Cerebellar nuclear complex (tissue), 1 donor: ENCODE measurements at places on chromosomes 1 and 21.

GRCh38 chr1:175204330-175204729 lies 11.8 kb upstream of the KIAA0040 start:
- no peak for DNase-seq

DNA sequence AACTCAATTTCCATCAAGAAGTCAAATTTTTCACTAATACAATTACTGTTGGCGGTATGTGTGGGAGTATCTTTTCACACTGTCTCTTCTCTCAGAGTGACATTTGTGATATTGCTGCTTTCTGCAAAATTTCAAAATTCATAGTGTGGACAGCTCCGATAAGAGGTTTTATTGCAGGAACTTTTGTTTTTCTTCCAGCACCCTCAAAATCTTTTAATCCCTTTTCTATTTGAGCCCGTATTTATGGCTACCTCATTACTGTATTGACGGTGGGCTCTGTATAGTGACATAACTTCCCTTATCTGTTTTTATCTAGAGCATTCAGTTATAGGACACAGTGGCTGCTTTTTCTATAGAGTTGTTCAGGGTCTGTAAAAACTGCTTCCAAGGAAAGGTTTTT lies 794.4 kb upstream of the TMPRSS15 start:
- no peak for DNase-seq

GRCh38 chr21:44942566-44942965 lies 2.7 kb downstream of the SLX9 start:
- DNase-seq: no peak

GRCh38 chr1:185813401-185813979 lies 79.3 kb downstream of the HMCN1 start:
- no peak for DNase-seq

- DNase-seq: no peak
Observed at GRCh38 chr1:43072314-43072713, 99.8 kb downstream of the EBNA1BP2 start.

- no peak for DNase-seq
Observed at GRCh38 chr1:25046194-25046532, 116.1 kb upstream of the RUNX3 start.

GRCh38 chr1:180887841-180888240 lies 24.9 kb upstream of the KIAA1614 start:
- DNase-seq: no peak

DNA sequence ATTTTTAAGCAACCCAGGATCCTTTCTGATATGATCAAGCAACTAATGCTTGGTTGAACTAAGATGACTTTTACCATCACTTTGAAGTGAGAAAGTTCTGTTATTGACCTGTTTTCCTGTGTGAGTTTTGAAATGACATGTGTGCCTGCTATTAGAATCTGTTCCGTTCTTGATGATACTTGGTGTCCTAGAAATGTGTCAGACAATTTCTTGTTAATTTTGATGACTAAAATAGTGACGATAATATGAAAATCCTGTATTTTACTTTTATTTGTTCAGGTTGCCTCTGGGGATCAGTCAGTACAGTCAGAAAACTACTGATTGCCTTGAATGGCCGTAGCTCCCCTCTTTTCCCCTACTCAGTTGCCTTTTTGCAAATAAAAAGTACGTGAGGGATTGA lies 228.0 kb downstream of the RYR2 start:
- no peak for DNase-seq

GRCh38 chr1:99282536-99282935 lies 18.2 kb downstream of the PLPPR4 start:
- no peak for DNase-seq

- no peak for DNase-seq
Observed at GRCh38 chr1:30998887-30999286, 66.6 kb downstream of the PUM1 start.

DNA sequence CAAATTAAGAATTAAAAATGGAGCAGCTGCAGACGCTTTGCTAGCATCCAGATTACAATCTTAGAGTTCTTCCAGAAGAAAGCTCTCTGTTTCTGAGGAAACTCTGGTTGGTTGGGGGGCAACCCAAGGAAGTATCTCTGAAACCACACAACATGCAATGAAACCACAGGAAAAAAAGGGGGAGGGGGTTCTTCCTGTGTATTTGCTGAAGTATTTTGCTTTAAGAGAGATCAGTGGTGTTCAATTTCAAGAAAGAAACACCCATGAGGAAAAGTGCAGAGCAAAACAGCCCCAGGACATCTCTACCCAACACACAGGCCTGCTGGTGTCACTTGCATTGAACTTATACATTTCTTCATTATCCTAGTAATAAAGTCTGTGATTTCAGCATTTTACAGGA lies 19.7 kb upstream of the TIAM1 start:
- DNase-seq: no peak

DNA sequence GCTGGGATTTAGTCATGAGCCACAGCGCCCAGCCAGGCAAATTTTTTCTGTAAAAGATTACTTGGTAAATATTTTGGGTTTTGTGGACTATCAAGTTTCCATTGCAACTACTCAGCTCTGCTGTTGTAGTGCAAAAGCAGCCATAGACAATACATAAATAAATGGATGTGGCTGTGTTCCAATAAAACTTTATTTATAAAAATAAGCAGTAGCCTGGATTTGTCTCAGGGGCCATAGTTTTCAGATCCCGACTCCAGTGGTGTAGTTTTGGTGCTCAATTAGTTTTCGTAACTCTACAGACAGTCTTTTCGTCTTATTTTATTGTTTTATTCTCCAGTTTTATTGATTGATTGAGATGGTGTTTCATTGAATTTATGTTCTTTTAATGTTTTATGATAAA lies 80.1 kb upstream of the IVNS1ABP start:
- DNase-seq: no peak

GRCh38 chr1:5532811-5533210 lies 459.4 kb downstream of the NPHP4 start:
- DNase-seq: no peak
